Body of pancreas (tissue), 4 donors: ENCODE measurements at places on chromosomes 1 and 21.

DNA sequence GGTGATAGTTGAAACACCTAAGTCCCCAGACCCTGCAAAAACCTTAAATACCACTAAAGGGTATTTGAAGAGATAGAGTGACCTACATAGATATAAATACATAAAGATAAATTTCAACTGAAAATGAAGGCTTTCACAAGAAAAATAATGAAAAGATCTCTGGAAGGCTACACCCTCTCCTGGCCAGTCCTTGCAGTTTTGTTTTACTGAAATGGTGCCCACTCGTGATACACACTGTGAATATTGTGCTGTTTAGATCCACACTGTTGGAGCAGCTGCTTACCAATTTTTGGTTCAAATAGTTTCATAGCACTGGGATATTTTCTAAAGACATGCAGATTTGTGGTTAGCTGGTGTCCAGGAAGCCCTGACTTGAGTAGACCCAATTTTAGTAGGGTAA, 31.5 kb upstream of the RNF187 start:
- no peak for DNase-seq

GRCh38 chr1:177286396-177286795, 115.6 kb downstream of the BRINP2 start:
- DNase-seq: no peak

DNA sequence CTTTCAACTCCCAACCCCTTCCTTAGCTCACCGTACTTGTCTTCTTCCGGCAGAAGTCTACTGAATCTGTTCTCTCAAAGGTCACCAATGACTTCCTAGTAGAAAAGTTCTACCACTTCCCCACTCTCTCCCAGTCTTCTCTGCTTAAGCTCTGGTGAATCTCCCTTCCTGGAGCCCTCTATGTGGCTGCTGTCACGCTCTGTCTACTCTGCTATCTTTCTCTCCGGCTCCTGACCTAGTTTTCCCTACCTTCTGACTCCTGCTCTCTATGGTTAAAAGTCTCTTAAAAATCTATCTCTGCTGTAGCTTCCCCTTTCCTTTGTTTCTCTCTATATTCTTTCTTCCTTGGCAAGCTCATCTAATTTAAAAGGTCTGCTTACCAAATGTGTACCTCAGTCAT, 350.1 kb upstream of the GREM2 start:
- no peak for DNase-seq

DNA sequence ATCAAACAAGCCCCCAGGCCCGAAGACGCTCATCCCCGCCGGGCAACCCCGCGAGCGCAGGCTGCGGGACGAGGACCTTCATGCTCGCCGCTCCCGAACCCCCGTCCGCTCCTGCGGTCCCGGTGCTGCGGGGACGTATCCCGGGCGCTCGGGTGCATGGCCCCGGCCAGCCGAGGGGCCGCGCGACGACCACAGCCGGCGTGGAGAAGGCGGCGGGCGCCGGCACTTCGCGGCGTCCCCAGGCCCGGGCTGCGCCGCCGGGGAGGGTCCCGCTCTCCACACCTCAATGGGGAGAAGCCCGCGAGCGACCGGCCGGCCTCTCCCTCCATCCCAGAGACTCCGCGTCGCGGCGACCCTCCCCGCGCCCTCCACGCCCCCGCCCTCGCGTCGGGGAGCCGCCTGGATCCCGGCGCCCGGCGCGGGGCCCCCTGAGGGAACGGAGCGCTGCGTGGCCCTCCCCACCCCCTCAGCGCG, 401 bp downstream of the ERRFI1 start:
- DNase-seq: no peak

DNA sequence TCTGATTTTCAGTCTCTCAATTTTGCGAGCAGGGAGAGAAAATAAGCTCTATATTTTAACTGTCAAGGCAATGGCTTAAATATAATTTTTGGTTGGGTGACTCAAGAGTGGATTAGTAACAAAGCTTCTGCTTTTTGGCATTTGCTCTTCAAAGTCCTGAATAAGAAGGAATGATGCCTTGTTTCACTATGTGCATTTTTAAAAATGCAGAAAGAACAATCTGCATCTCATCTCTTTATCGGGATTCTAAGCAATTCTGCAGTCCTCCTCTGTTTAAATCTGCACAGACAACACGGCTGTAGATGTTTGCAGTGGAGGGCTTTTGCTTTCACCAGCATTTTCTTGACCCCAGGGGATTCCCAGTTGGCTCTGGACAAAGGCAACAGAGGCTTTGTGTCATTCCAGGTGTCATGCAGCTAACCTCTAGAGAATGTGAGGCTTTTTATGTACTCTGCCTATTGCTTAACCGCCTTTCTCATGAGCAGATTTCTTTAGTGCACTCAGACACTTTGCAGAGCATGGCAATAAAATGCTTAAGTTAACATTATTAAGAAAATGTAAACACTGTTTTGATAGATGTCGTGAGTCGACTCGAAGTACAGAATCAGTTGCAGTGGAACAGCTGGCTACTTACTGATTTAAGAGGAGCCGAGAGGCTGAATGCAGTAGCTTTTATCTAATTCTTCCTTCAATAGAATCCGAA, 783.2 kb upstream of the NEGR1 start:
- no peak for DNase-seq

GRCh38 chr1:67755160-67755559, 70.2 kb downstream of the GADD45A start:
- DNase-seq: no peak

DNA sequence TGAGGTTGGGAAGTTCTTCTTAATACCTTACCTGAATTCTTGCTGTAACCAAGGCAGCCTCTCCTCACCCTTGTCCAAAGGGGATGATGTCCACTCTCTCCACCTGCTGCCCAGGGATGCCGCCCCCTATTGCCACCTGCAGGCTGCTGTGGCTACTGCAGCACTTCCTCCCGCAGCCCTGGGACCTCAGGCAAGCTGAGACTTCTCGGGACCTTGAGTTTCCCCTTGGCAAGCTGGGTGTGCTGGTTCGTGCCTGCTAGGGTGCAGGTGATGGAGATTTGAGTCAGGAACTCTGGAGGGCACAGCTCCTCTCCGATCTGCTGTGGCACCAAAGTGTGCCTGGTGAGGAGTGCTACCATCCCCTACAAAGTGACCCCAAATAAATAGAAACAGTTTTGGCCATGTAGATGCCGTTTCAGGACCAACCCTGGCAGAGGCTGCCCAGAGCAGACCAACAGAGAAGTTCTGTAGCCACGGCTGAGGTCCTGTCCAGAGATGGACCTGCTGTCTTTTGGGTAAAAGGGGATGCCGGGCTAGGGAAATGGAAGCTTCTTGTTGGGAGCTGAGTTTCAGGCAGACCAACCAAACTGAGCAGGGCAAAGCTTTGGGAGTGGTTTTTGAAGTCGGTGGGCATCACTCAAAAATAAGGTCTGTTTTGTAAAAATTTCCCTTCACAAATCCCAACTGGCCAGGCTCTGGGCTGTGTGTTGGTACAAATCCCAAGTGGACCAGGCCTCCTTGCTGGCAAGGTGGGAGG, 31.7 kb downstream of the RUNX3 start:
- peak; percentile 43 for DNase-seq

DNA sequence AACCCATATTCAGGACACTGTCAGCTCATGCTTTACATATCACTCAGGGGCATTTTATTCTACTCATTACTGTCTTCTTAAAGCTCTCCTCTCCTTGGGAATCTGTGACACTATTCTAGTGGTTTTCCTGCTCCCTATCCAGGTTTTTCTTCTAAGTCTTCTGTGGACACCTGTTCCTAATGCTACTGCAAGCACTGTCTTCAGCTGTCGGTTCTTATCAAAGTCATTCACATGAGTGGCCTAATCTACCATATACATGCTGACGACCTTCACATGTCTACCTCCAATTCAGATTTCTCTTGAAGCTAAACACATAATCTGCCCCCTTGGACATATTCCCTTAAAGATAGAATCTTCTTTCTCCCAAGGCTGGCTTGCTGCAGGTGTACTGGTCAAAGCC, 39.8 kb upstream of the PRRX1 start:
- no peak for DNase-seq

GRCh38 chr1:155324717-155325602, 4.3 kb downstream of the RUSC1 start:
- peak; percentile 75 for DNase-seq

DNA sequence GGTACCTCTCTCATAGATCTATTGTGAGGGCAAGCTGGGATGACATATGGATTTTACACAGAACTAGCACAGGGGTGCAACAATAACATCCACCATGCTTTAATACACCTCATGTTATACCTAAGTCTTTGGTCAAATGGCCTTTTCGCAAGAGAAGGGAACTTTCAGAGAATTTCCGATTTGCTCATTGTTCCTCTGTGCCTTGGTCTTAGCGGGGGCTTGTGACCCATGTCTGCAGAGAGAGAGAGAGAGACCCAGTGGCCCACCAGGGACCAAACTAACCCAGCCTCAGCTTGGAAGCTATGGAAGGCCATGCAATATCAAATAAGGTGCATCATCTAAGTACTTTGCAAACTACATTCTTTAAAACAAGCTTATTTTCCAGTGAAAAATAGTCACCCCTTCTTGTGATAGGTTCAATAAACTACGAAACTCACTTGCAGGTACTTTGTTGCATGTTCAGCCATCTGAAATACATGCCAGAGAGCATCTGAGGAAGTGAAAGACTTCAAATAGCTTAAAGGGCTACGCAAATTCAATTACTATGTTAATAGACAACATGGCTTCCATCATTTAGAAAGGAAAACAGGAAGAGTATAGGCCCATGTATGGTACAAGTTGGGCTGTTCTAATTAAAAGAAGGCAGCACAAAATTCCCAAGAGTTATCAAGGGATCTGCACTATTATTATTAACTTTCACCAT, 100.7 kb downstream of the KCNN3 start:
- no peak for DNase-seq

GRCh38 chr1:93668121-93668520, 13.5 kb downstream of the BCAR3 start:
- DNase-seq: no peak

DNA sequence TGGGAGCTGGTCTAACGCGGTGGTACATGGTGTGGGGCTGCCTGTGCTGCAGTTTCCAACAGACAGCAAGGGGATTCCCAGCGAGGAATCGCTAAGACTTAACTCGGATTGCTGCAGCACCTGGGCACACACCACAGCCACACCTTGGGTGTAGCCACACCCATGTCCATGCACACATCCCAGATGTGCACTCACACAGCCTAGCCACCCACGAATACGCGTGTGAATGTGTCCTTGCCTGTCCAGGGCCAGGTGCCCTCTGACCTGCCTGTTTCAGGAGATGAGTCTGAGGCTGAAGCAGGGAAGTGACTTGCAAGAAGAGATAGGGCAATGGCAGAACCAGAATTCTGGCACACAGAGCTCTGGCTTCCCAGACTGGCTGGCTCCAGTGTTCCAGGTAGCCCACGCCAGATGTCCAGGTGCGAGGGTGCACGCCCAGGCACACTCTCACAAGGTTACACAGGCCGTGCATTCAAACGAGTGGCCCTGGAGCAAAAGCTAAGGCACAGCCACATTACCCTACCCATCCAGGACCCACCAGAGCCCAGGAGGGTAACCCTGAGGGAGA, 272.7 kb downstream of the TRABD2B start:
- no peak for DNase-seq

GRCh38 chr1:156420205-156421061, 51.4 kb downstream of the RHBG start:
- peak; percentile 26 for DNase-seq

DNA sequence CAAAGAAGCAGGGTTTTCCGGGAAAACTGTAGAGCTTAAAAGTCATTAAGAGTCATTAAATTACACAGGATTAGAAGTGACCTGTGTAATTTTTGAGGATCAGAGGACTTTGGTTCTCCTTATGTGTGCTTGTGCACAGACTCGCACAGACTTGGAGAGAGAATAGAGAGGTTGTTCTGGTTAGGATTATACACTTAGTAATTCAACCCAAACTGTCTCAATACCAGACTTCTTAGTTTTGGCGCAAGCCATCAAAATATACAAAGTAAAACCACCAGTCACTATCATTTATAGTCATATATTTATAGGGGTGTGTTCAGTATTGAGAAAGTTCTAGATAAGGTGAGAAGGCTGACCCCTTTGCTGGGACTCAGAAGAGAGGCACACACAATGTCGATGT, 112.3 kb downstream of the HLX start:
- DNase-seq: no peak

GRCh38 chr1:84702143-84702542, 11.9 kb upstream of the SSX2IP start:
- no peak for DNase-seq

DNA sequence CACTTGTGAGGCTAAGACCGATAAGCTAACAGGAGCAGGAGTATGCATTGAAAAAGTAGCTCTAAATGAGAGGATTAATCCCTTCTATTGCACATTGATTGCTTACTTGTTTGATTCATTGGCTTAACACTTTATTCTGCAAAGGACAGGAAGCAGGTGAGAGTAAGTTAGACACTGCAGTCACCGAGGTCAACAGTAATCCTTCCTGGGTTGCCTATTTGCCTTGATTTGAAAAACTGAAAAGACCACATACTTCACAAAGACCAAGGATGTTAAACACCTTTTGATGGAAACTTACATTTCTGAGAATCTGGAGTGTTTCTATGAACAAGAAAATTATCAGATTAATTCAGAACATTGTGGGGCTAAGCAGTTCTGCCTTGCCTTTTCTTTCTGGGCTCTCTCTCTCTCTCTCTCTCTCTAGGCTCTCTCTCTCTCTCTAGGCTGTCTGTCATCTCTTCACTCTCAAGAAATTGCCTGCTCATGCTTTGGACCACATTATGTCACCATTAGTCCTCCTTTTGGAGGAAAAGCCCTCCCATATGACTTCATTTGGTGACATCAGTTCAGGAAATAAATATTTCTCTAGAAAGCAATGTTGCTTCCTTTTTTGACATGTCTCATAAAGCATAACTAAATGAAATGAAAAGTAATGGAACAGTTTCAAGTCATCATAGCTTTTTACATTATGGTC, 103.8 kb downstream of the TNFSF18 start:
- DNase-seq: no peak

DNA sequence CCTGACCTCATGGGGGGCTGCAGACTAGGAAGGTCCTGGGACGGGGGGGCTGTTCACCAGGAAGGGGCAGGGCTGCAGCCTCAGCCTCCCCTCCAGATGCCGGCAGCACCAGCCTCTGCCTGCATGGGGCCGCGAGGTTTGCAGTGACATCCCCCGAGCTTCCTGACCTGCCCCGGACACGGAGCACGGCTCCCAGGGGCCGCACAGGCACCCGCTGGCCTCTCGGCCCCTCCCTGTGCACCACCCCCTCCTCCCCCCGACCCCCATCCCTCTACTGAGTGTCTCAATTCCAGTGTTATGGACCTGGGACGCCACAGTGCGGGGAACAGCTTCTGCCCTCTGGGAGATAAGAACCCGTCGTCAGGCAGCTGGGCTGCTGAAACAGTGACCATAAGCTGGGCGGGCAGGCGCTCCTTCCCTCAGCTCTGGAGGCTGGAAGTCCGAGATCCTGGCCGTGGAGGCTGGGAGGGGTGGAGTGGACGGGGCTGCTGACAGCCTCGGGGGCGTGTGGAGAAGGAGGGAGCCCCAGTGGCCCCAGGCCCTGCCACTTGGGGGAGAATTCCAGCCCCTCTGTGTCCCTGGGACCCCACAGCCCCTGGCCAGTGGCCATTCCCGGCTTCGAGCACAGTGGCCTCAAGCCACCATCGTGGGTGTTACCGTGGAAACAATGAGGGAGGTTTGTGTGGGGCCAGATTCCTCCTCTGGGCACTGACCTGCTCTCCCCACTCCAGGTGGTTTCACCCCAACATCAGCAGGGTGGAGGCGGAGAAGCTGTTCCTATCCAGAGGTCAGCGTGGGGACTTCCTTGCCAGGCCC, 11.6 kb downstream of the RNF223 start:
- no peak for DNase-seq
